ENCODE measurements at places on chromosomes 2 and 18. TPM values are rescaled to one million over a fixed set of nuclear protein-coding genes. Genes with fewer than 3 reads are reported as not detected.

The UGP2 gene
- 744 TPM for total RNA-seq

The ATIC gene
- 118 TPM for total RNA-seq

The SATB2 gene
- 5.7 TPM for total RNA-seq

The TRIM54 gene
- 3.3 TPM for total RNA-seq

The TSGA10 gene
- total RNA-seq, result 9.9 TPM

The SERPINB3 gene
- total RNA-seq, result not detected

The MYOM1 gene
- total RNA-seq, result 0.38 TPM

The MAT2A gene
- total RNA-seq, result 232 TPM

The KCNIP3 gene
- 2.6 TPM for total RNA-seq

The MATN3 gene
- 6.4 TPM for total RNA-seq

The SP140 gene
- 0.24 TPM for total RNA-seq

The METTL8 gene
- total RNA-seq, result 54.4 TPM

The LIMS4 gene
- total RNA-seq, result not detected

The GAD1 gene
- total RNA-seq, result 0.47 TPM

The CNTNAP5 gene
- total RNA-seq, result 0.49 TPM

The COL3A1 gene
- 0.17 TPM for total RNA-seq

The CRYBA2 gene
- not detected for total RNA-seq

The LOXL3 gene
- total RNA-seq, result 12.2 TPM

The RAPGEF4 gene
- total RNA-seq, result 4.7 TPM

The SNRPD1 gene
- 35.7 TPM for total RNA-seq

The GRB14 gene
- total RNA-seq, result 16.0 TPM

The PMAIP1 gene
- 151 TPM for total RNA-seq

The TM4SF20 gene
- not detected for total RNA-seq

The TMEM37 gene
- total RNA-seq, result 8.8 TPM

The CAPN14 gene
- total RNA-seq, result 0.54 TPM

The DNAJC5G gene
- 0.39 TPM for total RNA-seq

The GALNT3 gene
- total RNA-seq, result 17.1 TPM

The PTCD3 gene
- 147 TPM for total RNA-seq

The AQP12A gene
- total RNA-seq, result not detected

The MYCN gene
- total RNA-seq, result 145 TPM

The LYPD1 gene
- total RNA-seq, result 4.2 TPM

The SOCS6 gene
- 13.3 TPM for total RNA-seq

The ABCG5 gene
- total RNA-seq, result not detected

The TCF7L1 gene
- total RNA-seq, result 42.4 TPM

The SDC1 gene
- 43.0 TPM for total RNA-seq

The POU3F3 gene
- 0.24 TPM for total RNA-seq

The TEX44 gene
- total RNA-seq, result not detected

The LIMS3 gene
- total RNA-seq, result 0.31 TPM

The TEKT4 gene
- not detected for total RNA-seq

The TMEM178A gene
- 17.4 TPM for total RNA-seq
